ENCODE measurements at places on chromosomes 2 and 18. TPM values are rescaled to one million over a fixed set of nuclear protein-coding genes. Genes with fewer than 3 reads are reported as not detected.

The TTR gene
- total RNA-seq = 1.2 TPM

The RESP18 gene
- not detected for total RNA-seq

- no peak for DNase-seq
Measured at GRCh38 chr18:11494107-11494506, 115.3 kb upstream of the SLC35G4 start.

DNA sequence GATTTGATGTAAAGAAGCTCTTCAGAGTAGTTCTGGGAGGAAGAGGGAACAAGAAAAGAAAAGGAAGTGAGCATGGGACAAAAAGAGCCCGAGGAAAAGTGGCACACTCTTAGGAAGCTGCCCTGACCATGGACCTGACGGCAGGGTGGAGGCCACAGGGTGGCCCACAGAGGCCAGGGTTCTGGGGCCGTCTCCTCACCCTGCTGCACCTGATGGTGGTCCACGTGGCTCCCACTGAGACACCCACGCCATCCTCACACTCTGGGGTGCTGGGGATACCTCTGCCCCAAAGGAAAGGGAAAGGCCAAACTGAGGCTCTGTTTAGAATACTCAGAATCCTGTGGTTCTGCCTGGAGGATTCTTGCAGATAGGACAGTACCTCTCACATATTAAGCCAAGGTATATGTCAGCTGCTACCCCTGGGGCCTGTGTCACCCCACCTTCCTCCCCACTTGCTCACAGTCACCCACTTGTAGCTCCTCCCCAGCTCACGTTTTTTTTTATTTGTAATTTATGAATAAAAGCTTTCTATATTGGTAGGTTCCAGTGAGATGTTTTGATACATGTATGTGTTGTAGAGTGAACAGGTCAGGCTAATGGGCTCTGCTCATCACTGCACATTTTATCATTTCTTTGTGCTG, 171.1 kb downstream of the LDLRAD4 start:
- no peak for DNase-seq

DNA sequence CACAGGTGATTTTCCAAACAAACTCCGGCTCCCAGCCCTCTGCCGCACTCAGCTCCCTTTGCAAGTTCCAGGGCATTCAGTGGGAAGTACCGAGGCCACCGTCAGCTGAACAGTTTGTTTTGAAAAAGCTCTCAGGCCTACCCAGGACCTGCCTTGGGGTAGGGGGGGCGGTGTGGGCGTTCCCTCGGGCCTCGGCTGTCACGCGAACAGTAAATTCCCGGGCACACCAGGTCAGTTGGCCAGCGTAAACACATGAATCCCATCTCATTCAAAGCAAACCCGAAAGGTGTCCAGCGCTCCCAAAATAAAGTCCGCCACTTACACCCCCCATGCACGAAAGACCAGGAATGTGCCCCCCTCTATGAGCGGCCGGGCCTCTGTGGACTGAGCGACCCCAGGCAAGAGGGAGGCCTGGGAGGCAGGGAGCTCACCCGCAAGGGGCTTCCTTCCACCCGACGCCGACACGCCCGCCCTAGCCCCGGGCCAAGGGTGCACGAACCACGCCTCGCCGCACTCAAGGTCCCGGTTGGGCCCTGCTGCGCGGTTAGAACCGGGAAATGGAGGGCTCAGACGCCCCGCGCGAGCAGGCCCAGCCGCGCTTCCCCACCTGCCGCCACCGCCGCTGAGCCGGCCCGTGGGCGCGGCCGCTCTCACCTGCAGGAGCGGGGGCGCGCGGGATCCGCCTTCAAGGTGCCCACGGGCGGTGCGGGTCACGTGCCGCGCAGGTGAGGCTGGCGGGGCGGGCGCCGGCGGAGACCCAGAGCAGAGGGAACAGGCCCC, at the start of gene WDSUB1:
TSS of gene WDSUB1 (minus strand) at position 775 of the 780 bp plus-strand sequence. CDS start 3,634 bp downstream, outside the sequence.
- DNase-seq = no peak

- no peak for DNase-seq
Measured at GRCh38 chr2:48391616-48392015, 138.3 kb upstream of the STON1 start.

GRCh38 chr2:238811293-238811692, 36.6 kb upstream of the TWIST2 start:
- no peak for DNase-seq

GRCh38 chr2:15665067-15665942, 73.6 kb downstream of the DDX1 start:
- DNase-seq = no peak

DNA sequence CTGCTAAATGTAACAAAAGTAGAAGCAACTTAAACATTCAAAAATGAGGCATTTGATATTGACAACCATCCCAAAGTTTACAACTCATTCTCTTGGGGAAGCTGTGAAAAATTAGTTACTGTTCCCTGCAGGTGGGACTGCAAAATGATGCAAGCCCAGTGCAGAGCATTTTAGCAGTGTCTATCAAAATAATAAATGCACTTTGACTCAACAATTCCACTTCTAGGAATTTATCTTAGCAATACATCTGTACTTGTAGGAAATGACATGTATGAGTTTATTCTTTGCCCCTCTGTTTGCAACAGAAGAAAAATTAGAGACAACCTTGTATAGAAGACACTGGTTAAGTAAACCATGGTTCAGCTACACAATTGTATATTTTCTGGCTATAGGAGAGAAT, 48.0 kb upstream of the TLK1 start:
- DNase-seq = no peak

DNA sequence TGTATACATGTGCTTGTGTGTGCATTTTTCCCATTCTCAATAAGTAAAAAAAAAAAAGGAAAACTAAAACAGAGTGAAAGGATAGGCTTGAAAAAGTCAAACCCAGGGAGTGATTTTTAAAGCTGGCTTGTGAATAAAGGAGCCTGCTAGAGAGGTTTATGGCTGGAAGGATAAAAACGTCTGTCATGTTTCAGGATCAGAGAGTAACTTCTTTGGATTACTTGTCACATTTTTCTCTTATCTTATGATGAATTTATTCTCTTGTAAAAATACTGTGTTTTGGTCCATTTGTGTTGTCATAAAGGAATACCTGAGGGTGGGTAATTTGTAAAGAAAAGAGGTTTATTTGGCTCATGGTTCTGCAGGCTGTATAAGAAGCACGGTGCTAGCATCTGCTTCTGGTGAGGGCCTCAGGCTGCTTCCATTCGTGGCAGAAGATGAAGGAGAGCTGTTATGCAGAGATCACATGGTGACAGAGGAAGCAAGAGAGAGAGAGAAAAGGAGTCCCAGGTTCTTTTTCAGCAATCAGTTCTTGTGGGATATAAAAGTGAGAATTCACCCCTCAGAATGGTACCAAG, 89.1 kb downstream of the OSBPL6 start:
- DNase-seq = no peak

DNA sequence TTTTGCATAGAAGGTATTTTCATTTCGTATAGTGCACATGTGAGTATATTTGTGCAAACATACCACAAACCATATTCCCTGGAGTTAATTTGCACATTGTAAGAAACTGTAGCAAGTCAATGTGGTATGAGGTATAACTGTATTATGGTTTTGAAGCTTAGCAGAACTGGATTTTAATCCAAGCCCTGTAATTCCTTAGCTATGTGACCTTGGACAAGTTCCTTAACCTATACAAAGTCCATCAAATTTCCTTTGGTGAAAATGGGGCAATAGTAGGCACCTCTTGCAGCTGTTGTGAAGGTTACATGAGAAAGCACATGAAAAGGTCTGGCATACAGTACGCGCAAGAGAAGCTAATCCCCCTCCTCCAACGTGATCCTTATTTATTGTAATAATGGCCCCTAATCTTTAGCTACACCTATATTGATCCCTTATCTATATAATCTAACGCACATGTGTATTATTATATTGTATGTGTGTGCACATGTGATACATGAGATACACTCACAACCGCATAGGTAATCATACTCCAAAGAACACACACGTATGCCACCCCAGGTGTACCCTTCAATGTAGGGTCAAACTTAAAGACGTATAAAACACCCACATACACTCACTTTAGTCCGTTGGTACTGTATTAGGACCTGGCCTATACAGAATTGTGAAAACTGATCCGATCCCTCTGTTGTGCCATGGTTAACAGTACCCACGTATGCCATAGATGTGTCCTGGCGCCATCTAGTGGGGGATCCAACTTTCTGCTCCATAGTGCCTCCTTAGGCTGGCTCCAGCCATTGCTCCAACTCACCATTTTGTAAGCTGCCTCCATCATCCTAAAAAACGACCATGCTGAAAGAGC, 402.9 kb upstream of the SLC14A2 start:
- DNase-seq = peak; percentile 58

All from GM12878 (cell line).